Stomach (tissue), 19 donors: ENCODE measurements at places on chromosomes 3 and 15.
A peak's percentile ranks its signal among the peaks of the same experiment; 100 is the strongest.

DNA sequence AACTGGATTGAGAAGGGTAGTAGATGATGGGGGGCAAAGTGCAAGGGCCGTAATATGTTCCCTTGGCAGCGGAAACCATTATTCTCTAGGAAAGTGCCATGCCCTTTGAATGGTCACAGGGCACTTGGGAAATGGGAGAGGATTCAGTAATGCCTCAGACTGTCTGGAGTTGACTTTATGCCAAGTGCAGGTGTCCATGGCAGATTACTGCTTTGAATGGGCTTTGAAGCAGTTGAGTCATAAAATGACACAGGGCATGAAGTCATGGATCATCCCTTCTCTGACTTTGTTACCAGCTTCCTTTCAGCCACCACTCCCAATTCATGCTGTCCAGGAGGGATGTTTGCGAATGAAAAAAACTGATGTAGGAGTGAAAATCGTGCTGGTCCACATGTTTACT lies 20.1 kb downstream of the AADACL2 start:
- no peak for DNase-seq

DNA sequence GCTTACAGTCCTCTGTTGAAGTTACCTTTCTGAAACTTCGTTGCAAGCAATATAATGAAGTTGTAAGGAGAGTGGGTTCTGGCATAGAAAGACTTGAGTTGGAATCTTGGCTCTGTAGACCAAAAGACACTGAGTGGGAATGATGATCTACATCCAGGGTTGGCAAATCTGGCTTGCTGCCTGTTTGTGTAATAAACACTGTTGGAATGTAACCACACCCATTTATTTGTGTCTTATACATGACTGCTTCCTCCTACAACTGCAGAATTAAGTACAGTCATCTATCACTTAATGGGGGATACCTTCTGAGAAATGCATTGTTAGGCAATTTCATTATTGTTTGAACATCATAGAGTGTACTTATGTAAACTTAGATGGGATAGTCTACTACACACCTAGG lies 178.4 kb upstream of the SUCLG2 start:
- DNase-seq: no peak

DNA sequence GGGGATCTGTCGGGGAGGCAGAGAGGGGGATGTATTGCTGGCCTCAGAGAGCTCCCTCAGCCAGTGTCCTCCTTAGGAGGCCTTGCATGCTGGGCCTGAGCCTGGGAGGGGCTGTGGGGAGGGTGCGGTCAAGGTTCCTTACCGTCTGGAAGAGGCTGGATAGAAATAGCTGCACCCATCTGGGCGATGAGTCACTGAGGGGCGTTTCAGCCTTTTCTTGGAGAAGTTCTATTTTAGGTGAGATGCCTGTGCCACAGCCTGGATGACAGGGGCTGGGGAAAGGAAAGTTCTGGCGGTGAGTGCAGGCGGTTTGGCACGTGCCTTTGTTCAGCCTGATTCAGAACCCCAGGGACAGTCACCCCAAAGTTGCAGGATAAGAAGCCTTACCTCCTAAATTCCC lies 35.7 kb upstream of the APEH start:
- no peak for DNase-seq

- peak; percentile 28 for DNase-seq
Observed at GRCh38 chr3:68706096-68706495, 226.3 kb downstream of the TAFA4 start.

DNA sequence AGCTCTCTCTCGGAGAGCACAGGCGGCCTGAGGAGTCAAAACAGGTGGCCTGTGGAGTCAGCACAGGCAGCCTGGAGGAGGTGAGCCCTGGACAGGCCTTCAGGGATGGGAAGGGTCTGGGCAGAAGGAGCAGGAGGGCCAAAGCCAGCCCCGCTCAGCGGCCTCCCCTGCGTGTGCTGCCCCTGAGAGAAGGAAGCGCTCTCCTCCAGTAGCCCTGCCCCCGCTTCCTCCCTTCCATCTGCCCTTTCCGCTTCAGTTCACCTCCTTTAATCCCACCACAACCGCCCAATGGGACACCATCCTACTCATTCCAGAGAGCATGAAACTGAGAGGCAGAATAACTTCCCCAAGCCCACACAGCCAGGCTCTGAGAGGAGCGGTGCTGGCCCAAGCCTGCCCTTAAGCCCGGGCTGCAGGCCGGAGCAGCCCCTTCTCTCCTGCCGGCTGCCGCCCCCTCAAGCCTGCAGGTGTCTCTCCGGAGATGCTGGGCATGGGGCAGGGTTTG lies 3.2 kb upstream of the NR2E3 start:
- no peak for DNase-seq

DNA sequence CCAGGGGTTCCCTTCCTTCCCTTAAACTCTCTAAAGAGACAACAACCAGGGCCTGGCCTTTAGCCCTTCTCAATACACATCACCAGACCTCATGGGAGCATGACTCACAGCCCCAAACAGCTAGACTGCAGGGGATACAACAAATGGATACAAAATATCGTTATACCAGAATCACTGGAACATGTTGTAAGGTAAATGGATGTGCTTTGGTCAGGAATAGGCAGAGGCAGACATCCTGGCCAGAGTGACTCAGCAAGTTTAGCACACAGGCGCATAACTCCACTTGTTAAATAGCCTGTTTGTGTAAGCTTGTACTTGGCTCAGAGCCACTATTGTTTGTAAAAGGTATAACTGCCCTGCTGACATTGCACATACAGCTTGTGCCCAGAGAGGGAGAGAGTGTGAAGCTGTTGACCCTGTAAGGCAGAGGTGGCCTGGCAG lies 18.3 kb downstream of the TMED3 start:
- no peak for DNase-seq
